ENCODE measurements at places on chromosomes 11 and 22.

DNA sequence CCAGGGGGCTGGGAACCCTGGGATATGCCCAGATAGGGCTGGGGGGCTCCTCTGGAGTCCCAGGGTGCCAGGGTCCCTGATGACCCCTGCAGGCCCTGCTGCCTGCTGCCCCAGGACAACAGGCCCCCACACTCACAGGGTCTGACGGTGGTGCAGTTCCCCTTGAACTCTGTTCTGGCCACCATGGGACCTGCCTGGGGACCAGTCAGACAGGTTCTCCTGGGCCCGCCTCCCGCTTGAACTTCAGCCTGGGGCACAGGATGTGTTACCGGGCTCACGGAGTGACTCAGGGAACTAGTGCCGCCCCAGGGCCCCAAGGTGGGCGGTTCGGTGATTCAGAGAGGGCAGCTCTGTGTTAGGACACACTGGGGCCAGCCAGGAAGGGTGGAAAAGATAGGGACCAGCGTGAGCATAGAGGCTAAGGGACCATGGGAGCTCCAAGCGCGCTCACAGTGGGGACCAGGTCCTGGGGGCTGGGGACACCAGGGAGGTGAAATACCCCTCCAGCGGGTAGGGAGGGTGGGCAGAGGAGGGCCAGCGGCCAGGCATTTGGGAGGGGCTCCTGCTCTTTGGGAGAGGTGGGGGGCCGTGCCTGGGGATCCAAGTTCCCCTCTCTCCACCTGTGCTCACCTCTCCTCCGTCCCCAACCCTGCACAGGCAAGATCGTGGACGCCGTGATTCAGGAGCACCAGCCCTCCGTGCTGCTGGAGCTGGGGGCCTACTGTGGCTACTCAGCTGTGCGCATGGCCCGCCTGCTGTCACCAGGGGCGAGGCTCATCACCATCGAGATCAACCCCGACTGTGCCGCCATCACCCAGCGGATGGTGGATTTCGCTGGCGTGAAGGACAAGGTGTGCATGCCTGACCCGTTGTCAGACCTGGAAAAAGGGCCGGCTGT, 21.5 kb upstream of the TXNRD2 start:
- DNase-seq: peak; percentile 92

DNA sequence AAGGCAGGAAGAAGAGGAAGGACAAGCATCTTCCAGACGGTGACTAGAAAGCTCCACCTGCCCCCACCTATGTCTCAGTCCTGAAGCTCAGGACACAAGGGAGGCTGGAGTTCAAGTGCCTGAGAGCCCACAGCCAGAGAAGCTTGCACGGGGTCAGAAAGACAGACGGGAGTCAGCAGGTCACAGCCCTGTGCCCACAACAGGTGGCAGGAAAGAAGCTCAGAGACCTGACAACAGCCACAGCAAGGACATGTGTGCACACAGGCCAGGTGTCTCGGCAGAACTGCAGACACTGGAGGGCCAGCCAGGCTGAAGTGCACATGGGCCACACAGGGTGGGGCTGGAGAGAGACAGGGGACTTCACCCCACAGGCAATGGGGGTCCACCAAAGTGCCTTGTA, 37.2 kb upstream of the MOB2 start:
- DNase-seq: no peak

GRCh38 chr11:17098038-17098437, 20.6 kb upstream of the RPS13 start:
- DNase-seq: no peak

DNA sequence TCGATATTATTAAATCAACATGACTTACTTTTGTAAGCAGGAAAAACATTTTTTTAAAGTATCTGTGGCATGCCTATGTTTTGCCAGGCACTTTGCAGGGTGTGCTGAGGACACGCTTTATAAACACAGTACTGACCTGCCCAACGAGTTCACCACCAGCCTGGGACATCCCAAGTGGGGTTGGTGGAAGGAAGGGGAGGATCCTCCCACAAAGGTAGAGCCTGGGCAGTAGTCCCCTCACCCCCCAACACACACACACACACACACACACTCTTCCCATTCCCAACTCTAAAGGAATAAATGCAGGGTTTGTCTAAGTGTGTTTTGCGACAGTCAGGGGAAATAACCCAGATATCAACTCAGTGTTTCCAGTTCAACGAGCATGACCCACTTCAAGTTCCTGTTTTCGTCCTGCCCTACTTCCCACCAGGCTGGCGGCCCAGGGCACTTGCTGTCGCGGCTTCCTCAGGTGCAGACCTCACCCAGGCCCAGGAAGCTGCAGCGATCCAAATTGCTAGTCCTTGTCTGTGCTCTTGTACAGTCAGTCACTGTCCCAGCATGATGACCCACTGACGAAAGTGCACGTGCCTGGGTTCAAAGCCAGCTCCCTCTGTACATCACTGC, 3.1 kb downstream of the CERK start:
- no peak for DNase-seq

GRCh38 chr11:44671234-44671633, 55.5 kb upstream of the TSPAN18 start:
- peak; percentile 88 for DNase-seq

GRCh38 chr11:130054966-130055365, 14.7 kb upstream of the APLP2 start:
- DNase-seq: no peak

GRCh38 chr11:95076981-95077380, 10.3 kb downstream of the SRSF8 start:
- DNase-seq: no peak

DNA sequence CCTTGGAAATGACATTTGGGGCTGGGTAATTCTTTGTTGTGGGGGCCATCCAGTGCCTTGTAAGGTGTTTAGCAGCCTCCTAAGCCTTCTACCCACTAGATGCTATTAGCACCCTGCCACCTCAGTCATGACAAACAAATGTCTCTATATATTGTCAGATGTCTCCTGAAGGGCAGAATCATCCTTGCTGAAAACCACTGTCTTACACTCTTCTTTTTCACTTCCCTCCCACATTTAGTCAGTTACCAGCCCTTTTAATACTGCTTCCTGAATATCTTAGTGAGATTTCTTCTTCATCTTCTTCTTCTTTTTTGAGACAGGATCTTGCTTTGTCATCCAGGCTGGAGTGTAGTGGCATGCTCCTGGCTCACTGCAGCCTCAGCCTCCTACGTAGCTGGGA, 33.1 kb downstream of the TNRC6B start:
- no peak for DNase-seq

DNA sequence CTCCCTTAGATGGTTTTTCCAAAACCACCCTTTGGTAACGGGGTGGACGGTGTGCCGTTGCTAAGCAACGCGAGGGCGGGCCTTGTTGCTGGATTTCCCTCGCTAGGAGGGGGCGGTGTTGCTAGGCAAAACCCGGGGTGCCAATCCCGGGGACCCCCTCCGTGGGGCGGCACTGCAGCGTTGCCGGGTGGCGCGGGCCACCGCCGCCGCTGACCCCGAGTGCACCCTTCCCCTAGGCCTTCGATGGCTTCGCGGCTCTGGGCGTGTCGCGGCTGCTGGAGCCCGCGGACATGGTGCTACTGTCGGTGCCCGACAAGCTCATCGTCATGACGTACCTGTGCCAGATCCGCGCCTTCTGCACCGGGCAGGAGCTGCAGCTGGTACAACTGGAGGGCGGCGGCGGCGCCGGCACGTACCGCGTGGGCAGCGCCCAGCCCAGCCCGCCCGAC, 8.9 kb downstream of the EHBP1L1 start:
- no peak for DNase-seq

DNA sequence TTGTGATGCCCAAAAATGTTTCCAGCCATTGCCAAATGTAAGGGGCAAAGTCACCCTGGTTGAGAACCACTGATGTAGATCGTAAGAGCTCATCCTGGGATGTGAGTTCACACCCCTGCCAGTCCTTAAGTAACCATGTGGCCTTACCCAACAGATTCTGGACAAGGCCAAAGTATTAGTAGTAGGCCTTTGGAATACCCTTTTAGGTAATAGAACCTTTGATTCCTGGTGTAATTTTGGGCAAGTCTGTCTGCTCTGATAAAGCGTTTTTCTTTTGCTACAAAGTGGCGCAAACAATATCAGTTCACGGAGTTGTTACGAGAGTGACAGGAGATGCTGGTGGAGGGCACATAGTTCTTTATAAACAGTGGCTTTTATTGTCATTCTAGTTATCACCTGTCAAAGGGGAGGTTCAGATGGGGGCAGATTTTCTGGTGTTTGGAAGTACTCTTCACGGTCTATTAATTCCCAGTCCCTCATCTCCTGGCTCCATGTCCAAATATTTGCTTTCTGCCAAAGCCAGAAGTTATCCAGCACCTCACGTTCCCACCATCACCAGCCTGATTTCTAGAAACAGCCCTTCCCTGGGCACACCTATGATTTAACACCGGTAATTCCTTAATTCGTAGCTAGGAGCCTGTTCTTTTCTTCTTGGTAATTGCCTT, 73.8 kb upstream of the CRYBB3 start:
- DNase-seq: no peak

- DNase-seq: no peak
Observed at GRCh38 chr22:20857247-20857643, 1.4 kb downstream of the PI4KA start.

DNA sequence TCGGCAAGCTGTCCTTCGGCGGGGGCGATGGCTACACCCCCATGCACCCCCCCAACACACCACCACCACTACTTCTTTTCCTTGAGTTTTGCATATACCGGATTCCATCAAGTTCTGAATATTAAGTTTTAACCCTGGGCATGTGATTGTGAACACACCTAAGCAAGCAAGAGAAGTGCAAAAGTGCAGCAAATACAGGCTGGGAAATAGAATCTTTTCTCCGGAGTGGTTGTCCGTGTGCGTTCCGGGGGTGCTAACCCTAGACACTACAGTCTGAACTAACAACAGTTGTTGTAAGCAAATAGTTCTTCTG, 574 bp downstream of the PRSS23 start:
- DNase-seq: no peak

DNA sequence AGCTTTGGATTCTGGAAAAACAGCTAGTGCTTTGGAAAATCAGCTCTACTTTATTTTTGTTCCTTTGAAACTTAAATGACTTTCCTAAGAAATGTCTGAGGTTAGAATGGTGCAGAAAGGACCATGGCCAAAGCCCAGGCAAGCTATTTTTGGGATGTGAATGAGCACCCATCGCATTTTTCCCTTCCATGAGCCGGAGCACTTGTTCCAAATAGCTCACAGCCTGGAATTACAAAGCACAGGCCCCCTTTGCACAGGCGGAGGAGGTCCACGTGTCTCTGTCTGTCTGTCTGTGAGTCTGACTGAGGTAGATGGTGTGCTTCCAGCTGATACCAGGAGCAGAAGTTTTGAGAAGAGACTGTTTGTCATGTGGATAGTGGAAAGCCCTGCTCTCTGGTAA, 50.7 kb downstream of the MICAL2 start:
- no peak for DNase-seq

DNA sequence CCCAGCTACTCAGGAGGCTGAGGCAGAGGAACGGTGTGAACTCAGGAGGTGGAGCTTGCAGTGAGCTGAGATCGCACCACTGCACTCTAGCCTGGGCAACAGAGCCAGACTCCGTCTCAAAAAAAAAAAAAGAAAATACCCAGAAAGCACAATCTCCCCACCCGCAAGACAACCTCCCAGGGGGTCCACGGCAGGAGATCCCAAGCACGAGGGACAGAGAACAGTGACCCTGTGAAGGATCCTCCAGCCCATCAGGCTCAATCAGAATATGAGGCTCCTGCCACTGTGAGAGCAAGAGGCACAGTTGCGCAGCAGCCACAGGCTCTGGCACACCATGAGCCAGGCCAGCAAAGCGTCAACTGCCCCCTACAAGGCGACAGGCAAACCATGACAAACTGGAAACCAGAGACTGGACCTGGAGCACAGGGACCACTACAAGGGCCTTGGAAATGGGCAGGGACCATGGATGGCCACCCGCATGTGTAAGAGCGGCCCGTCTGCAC, 164.8 kb upstream of the GRK3 start:
- no peak for DNase-seq

GRCh38 chr11:45930951-45931570, 8.6 kb downstream of the LARGE2 start:
- no peak for DNase-seq

DNA sequence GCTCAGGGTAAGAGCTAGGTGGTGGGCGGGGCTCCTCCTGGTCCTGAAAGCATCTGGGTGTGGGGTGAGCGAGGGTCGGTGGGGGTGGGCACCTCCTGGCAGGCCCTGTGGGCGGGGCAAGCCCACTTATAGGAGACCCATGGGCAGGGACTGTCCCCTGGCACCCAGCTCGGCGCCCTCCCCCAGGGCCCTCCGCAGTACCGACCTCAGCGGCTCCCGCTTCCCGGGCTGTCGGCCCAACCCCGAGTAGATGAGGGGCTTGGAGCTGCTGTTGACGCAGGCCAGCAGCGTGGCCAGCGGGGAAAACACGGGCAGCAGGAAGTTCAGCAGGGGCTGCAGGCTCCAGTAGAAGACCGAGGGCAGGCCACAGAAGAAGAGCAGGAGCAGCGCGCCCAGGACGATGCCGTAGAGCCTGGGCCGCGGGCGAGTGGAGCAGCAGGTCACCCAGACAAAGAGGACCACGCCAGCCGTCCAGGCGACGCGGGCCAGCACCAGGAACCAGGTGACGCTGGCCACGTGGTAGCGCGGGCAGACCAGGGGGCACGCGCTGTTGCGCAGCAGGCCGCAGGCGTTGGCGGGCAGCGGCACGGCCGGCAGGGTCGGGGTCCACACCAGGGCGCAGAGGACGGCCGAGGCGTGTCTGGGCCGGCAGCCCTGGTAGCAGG, 663 bp downstream of the MRGPRG start:
- peak; percentile 36 for DNase-seq

DNA sequence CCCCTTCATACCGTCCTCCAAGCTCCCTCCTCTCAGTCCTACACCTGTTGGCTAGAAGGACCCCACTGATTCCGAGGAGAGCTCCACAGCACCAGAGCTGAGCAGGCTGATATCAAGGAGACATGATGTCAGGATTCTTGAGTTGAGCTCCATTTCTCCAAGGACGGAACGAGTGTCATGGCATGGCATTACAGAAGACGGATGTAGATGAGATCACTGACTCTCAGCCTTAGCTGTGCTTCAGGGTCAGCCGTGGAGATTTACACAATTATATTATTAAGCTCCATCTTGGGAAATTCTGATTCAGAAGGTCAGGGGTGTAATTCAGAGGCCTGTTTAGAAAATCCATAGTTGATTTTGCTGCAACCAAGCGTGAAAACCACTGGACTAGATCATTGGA, 428.9 kb upstream of the B3GAT1 start:
- no peak for DNase-seq

GRCh38 chr11:100340466-100341319, 346.4 kb upstream of the ARHGAP42 start:
- DNase-seq: no peak

- no peak for DNase-seq
Observed at GRCh38 chr11:11344045-11344444, 9.0 kb downstream of the CSNK2A3 start.

- DNase-seq: no peak
Observed at GRCh38 chr11:28860893-28861292, 752.7 kb downstream of the METTL15 start.

GRCh38 chr11:48107188-48107704, 109.4 kb upstream of the OR4B1 start:
- DNase-seq: no peak
